ENCODE measurements at places on chromosomes 13 and 19.

GRCh38 chr13:99085808-99086266 lies 108.0 kb upstream of the DOCK9 start:
- peak; percentile 18 for DNase-seq

DNA sequence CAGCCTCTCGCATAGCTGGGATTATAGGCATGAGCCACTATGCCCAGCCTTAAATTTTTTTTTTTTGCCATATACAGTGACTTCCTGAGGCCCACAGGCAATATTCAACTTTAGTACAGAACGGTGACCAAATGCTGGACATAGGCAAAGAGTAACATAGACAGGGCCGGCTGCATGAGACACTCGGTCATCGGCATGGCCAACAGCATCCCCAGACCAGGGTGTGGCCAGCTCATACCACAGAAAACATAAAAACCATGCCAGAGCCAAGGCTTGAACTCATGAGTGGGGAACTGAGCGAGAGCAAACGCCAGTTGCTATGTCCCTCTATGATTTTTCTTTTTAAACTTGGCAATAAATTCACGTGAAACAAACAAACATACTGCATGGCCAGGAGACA lies 17.0 kb downstream of the KANK2 start:
- DNase-seq = no peak

GRCh38 chr19:19651076-19651475 lies 7.6 kb upstream of the GMIP start:
- DNase-seq = no peak

DNA sequence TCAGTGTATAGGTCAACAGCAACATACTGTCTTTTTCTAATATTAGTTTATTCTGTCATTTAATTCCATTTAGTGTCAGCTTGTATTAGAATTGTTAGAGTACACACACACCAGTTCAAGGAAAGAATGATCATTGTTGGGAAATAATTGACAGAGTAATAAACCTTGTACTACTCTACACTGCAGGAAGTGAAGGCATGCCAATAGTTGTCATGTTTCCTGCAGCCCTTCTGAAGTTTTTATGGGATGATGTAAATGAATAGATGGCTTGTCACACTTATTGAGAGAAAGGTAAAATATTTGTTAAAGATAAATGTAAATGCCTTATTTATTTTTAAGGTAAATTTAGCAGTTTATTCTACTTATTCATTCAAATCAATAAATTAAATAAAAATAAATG lies 306.9 kb upstream of the KLHL1 start:
- DNase-seq = no peak

- no peak for DNase-seq
Observed at GRCh38 chr13:35888457-35888883, 242.7 kb downstream of the DCLK1 start.

DNA sequence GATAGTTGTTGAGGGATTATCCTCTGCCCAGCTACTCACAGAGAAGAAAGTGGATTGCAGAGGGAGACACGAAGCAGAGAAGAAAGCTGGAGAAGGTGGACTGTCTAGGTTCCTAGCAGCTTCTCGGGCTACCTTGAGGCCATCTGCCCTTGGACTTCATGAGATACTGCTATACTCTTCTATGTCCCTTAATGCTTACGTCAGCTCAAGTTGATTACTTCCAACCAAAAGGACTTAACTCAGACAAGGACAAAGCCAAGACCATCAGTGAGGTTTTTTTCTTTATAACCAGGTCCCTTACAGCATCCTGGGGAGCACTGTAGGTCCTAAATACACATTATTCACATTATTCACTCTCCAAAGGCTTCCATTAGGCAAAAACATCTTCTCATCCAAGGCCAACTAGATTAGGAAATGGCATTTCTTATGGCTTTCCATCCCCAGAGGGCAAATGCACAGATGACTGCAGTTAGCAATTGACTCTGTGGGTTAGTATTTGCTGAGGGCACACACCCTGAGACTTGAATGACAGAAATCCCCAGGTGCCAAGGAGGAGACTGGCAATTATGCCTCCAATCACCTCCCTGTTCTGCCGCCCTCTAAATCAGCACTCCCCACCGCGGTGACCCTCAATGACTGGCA lies 4.1 kb upstream of the UBE2L5 start:
- no peak for DNase-seq

DNA sequence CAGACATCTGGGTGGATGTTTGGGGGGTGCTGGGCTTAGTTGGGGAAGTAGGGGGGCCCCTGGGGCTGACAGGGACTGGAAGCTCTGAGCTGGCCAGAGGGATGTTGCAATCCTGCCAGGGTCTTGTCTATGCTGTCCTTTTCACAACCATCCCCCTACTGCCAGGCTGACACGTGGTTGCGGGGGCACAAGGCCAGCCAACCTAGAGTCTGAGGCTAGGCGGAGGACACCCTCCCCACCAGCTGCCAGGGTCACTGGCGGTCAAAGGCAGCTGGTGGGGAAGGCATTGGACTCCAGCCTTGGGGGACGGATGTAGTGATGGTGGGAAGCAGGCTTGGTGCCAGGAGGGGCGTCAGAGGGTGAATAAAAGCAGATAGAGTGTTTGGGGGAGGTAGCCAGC lies 1.6 kb upstream of the APOC1 start:
- no peak for DNase-seq

- DNase-seq = no peak
Observed at GRCh38 chr13:110716247-110716515, 2.7 kb downstream of the ING1 start.

- DNase-seq = no peak
Observed at GRCh38 chr19:19115954-19116353, 22.3 kb downstream of the TMEM161A start.

DNA sequence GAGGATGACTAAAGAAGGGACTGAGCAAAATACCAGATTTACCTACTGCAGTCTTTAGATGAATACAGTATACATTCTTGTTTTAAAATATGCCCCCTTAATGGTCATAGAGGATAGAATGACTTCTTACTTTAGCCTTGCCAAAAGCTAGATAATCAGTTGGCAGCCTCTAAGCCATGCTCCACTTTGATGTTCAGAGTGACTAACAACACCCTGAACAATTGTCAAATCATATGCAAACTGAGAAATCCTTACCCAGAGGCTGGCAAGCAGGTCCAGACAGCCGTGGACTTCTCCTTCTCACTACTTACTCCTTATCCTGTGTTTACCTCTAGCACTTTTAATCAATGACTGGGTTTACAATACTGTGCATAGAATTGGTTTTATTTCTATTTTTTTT lies 23.6 kb upstream of the PHF11 start:
- no peak for DNase-seq

DNA sequence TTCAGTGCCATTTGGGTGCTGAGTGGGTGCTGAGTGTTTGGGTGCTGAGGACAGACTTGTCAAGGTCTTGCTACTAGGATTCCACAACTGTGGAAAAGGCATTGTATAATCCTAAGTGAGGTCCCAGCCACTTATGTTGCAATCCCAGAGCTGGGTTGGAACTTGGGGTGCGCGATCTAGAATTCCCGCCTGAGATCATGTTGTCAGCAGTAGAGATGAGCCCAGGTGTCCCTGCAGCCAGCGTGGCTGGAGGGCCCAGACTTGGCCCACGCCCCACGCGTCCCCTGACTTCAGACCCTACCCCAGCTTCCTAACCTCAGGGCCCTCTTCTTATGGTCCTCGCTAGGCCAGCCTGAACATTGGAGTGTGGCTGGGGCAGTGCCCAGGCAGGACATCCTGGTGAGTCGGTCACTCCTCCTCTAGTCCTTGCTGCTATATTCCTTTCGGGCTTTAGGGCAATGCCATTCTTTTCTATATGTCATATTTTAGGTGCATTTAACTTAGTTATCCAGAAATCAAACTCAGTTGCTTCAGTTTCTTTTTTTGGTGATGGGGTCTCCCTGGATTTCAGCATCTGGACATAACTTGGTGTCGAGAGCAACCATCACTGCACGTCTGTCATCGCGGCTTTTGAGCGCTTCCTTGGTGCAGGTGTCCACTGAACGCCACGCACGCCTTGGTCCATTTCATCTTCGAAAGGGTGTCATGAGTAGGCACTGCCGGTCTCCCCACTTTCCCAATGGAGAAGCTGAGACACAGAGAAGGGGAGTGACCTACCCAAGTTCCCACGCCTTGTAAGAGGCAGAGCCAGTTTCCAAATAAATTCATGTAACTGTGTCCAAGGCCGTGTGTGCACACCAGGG lies 46.4 kb upstream of the F7 start:
- DNase-seq = no peak

- peak; percentile 4 for DNase-seq
Observed at GRCh38 chr13:35818633-35819067, 312.5 kb downstream of the DCLK1 start.

DNA sequence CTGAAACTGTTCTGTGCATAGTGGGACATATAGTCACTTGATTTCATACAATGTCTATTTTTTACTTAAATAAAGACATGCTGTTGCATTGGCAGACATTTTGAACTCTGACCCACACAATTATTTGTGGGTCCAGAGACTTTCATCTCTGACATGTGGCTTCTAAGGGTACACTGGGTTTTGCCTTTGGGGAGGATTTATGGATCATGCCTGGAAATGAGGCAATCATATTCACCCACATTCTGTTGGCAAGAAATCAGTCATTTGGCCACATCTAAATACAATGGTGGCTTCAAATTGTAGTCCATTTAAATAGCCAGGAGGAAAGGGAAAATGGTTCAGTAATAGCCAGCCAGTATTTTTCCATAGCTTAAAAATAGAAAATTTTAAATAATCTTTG lies 238.3 kb upstream of the KLF12 start:
- no peak for DNase-seq

DNA sequence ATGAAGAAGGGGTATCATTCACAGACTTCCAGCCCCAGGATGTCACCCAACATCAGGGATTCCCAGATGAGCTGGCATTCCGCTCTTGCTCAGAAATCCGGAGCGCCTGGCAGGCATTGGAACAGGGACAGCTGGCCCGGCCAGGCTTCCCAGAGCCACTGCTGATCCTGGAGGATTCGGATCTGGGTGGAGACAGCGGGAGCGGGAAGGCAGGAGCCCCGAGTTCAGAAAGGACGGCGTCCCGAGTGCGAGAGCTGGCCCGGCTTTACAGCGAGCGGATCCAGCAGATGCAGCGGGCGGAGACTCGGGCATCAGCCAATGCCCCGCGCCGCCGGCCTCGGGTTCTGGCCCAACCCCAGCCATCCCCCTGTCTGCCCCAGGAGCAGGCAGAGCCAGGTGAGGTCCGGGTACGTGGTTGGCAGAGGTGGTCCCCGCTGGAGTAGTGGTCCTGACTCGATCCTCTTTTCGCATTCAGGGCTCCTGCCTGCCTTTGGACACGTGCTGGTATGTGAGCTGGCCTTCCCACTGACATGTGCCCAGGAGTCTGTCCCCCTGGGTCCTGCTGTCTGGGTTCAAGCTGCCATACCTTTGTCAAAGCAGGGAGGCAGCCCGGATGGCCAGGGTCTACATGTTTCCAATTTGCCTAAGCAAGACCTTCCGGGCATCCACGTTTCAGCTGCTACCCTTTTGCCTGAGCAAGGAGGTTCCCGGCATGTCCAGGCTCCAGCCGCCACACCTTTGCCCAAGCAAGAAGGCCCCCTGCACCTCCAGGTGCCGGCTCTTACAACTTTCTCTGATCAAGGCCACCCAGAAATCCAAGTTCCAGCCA lies 11.0 kb downstream of the PLEKHG2 start:
- DNase-seq = no peak

GRCh38 chr13:92769046-92769445 lies 457.6 kb upstream of the GPC6 start:
- DNase-seq = no peak

DNA sequence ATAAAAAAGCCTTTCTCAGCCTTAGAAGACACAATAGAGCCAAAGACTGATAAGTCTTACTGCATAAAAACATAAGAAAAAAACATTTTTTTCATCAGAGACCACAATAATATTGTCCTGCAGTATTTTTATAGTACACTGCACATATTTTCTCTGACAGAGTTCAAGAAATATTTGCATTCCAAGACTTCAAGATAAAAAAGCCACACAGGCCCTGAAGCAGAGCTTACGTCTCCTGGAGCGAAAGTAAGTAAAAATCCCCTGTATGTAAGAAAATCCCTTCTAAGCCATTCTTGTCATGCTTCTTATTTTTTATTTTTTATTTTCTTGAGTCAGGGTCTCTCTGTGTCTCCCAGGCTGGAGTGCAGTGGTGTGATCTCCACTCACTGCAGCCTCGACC lies 755.9 kb downstream of the LIG4 start:
- no peak for DNase-seq

DNA sequence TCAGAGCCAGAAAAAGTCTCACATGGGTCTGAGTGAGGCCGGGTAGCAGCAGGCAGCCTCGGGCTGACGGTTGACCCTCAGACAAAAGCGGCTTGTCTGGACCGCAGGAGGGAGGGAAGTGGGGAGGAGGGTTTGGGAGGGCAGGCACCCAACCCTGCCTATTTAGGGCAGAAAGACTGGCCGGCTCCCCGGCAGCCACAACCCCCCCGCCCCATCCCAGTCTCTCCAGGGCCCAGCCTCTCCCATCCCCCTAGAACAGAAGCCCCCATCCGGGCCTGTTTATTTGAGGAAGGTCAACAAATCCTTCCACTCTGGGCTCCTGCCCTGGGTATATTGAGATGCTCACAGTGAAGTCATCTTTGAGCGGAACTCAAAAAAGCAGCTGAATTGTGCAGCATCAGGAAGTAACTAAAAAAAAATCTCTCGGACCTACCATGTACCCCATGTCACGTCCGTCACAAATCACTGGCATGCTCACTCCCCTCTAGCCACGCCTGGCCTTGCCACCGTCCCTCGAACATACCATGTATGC lies 6.3 kb downstream of the DACT3 start:
- no peak for DNase-seq

GRCh38 chr13:19561585-19561984 lies 253 bp upstream of the TPTE2 start:
- DNase-seq = no peak

DNA sequence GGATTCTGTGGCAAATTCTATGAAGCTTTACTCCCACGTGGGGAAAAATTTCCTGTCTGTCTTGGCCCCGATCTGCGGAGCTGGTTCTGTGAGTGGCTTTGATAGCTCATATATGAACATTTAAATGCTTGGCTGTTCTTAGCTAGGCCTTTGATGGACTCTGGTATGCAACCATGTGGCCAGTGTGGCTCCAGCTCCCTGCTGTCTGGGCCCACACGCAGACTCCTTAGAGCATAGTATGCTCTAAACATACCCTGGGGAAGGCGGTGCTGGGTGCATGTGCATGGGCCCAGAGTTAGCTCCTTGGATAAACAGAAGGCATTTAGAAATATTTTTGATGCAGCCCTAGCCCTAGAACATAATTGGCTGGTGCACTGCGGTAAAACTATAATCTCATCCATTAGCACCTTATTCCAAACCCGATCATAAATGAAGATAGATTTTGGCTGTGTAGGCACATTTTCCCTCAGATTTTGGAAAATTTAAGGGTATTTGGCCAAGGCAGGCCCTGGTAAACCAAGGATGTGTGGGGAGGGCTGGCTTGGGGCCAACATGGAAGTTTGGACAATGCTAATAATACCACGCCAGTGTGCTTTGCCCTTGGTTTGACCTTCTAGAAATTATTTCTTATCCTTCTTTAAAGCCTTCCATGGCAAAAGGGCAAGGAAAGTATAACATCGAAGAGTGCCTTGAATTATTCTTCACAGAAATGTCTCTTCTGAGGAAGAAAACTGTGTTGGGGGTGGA lies 153.5 kb downstream of the LMO7 start:
- DNase-seq = no peak

- DNase-seq = no peak
Observed at GRCh38 chr13:58500938-58501337, 869.4 kb downstream of the PCDH17 start.
